ENCODE measurements at places on chromosomes 5 and 9.

DNA sequence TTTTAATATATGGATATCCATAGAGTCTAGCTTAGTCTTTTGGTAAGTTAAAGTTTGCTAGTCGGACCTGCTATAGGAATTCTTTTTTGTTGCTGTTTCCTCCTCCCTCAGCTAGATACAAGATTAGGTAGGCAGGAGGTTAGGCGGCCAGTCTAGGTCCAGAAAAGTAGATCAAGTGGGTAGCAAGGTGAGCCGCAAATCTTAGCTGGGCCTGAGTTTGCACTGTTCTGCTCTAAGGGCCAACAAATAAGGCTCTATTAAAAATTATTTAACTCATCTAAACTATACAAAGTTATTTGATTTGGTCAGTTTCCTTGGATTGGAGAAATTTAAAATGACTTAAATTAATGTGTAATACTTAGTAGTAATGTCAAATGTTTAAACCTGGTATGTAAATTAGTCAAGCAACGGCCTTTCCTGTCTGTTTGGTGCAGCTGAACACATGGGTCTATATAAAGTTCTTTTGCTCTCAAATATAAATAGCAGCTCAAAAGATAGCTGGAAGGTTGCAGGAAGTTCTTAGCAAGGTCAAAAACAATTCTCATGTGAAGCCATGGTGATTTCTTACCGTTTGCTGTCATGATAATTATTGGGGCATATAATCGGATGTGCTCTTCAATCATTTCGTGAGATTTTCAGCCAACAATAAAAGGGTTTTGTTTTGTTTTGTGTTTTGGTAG, 72.0 kb downstream of the PRKACG start:
- no peak for DNase-seq

- DNase-seq = no peak
Measured at GRCh38 chr5:122412966-122413365, 100.9 kb downstream of the SNCAIP start.

DNA sequence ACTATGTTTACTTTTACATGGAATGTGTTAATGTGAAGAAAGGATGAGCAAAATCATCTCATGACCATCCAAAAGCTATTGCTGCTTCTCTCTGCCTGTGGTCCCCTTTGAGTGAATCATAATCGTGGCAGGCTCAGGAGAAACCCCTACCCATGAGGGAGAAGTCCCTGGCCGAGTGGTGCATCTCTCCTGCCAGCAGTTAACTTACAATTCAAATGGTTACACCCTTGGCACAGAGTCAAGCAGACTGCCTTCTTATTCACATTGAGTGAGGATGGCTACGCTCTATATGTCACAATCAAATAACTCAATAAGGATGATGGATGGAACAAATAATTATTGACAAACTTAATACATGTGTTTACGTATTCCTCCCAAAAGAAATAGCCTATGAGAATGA, 179.1 kb downstream of the FGF1 start:
- no peak for DNase-seq

DNA sequence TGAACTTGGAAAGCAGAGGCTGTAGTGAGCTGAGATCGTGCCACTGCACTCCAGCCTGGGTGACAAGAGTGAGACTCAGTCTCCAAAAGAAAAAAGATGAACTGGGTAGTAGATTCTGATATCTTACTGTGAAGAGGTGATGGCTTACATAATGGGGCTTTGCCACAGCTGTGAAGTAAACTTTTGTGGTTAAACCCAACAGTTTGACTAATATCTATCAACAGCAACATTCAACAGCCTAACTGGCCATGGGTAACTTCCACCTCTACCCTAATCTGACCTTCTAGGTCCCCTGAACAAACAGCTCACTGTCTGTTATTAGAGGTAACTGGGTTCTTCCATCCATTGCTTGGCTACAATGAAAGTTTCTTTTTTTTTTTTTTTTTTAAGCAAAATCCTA, 52.1 kb downstream of the TLE1 start:
- no peak for DNase-seq

DNA sequence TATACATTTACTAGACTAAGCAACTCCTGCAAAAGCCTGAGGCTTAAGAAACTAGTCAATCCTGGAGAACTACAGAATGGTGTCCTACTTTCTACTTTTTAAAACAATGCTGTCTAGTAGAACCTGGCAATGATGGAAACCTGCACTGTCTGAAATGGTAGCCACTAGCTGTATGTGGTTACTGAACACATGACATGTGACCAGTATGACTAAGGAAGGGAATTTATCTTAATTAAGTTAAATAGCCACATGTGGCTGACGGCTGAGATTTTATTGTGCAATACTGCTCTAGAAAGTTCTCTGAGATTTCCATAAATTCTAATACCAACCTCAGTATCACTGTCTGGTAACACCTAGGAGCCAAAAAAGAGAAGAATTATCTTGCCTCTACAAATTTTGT, 44.9 kb upstream of the RAPGEF6 start:
- no peak for DNase-seq

DNA sequence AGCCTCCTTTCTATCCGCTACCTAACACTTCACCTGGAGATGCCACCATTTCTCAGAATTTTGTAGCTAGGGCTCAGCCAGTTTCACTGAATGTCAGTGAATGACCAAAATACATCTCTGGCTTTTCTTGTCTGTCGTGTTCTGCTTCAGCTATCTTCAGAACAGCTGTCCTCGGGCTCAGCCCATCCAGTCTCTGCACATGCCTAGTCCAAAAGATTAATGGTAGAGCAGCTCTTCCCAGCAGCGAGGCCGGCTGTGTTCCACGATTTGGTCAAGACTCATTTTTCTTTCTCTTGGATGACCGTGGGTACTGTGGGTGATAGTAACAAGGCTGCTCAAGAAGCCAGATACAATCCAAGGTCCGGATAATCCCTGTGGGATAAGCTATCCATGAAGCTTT, 342.8 kb downstream of the GABRG2 start:
- no peak for DNase-seq

- no peak for DNase-seq
Measured at GRCh38 chr5:133712562-133712961, 100.2 kb upstream of the FSTL4 start.

GRCh38 chr9:126125177-126125576, 201.5 kb upstream of the MVB12B start:
- DNase-seq = no peak

- no peak for DNase-seq
Measured at GRCh38 chr9:72256931-72257330, 107.7 kb downstream of the GDA start.

DNA sequence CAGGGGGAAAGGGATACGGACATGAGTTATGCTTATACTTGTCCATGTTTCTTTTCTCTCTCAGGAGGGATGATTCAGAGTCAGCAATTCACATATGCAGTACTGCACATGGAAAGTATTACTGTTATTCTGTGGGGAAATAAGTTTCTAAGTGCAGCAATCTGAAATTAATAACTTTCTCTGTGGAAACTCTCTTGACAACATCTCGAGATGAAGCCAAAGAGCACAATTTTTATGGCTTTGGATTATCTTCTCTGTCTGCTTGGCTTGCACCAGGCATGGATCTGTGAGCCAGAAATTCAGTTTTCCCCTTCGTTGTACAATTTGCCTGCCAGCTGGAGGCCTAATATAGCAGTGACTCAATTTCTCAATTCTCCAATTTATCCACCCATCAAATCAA, 2.5 kb upstream of the NDFIP1 start:
- no peak for DNase-seq

- DNase-seq = no peak
Measured at GRCh38 chr9:99103054-99103895, 1.6 kb upstream of the TGFBR1 start.

All from activated T-helper 9 cell treated with anti-CD3 and anti-CD28 coated beads, Interleukin-2, amount 50 U/mL, for 16 hours (primary cell).